Globus pallidus (tissue), 1 donor: ENCODE measurements at places on chromosomes 16 and 17.

DNA sequence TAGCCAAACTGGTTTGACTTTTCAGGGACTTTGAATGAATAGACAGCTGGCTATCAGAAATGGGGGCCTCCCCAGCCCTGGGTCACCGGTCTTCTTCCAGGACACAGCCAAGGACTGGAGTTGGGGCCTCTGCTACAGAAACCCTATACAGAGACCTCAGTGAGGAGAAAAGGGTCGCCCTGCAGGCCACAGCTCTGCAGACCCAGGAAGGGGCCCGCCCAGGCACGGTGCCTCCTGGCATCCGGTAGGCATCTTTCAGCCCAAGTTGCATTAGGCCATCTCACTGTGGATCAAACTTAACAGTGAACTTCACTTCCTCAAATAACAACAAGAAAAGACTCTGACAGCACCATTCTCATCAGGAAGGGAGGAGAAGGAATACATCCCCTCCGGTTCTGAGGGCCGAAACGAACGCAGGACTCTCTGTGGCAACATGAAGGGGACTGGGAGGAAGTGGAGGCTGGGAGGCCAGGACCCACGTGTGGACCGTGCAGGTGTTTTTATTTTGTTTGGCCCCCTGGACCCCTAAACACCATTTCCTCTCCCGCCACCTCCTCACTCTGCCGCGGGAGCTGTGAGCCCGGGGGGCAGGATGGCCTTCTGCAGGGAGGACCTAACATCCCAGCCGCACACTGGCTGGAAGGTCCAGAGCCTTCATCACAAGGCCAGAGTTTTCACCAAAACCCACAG lies 7.2 kb downstream of the SLC38A10 start:
- no peak for DNase-seq

DNA sequence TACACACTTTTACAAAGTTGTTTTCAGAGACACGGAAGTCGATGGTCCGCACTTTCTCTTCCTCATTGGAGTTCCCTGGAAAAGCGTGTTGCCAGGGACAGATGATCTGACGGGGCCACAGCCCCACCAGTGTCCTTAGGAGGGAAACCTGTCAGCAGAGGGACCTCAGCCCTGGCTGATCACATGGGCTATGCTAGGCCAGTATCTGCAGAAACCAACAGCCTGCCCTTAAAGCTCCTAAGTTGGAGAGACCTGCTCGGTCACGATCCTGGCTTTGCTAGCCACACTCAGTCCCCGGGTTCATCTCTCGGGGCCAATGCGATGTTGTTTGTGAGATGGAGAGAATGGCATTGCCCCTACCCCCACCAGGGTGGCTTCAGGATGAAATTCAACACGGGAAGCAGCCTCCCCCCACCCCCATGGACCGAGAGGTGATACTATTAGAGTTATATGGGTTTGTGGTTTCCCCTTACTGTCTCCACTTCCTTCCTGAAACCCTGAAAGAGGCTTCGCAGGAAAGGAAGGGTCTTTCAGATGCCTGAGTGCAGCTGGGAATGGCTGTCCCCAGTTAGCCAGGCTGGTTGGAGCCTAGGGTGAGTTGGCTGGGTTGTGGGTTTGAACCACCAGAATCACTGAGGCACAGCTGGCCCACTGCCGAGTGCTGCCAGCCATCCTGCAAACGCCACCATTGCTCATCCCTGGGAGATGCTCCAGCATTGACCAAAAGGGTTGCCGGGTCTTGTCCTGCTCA lies 16.6 kb downstream of the RMI2 start:
- no peak for DNase-seq

- DNase-seq, result no peak
Observed at GRCh38 chr17:49571764-49572163, 3.9 kb upstream of the NXPH3 start.

- DNase-seq, result no peak
Observed at GRCh38 chr17:14552306-14552705, 251.4 kb downstream of the HS3ST3B1 start.

DNA sequence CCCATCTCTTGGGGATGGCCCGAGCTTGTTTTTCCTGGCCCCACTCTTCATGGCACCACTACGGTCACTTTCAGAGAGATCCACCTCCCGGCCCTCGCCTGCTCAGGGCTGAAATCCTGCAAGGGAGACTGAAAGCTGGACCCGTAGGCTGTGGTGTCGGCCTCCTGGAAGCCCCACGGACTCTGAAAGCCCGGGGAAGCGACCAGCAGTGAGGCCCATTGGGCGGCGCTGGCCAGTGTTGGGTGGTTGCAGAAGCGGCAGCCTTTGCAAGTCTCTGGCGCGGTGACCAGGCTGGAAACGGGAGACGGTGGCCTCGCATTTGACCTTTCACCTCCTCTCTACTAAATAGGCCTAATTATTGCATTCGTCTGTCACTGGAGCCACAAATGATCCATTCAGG lies 186.0 kb upstream of the FOXF1 start:
- DNase-seq, result no peak

DNA sequence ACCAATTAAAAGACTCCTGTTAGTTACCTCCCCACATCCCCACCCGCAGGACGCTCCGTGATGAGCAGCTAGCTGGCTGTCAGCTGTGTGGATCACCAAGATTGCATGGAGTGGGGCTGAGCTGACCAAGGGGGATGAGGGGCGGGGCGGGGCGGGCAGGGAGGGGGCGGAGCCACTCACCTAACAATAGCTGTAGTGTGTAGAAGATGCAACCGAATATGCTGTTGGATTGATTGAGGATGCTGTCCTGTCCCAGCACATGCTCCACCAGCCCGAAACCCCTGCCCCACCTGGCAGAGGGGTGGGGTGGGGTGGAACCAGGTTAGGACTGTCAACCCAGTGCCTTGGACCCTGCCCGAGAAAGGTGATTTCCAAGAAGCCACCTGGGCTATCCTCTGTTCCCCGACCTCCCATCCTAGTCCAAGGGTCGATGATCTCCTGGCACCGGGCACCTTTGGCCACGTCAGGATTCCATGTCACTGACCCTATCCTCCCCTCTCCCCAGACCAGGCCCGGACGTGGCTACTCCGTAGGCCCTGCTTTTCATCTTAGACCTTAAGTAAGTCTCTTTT lies 1.4 kb downstream of the VKORC1 start:
- peak; percentile 78 for DNase-seq

DNA sequence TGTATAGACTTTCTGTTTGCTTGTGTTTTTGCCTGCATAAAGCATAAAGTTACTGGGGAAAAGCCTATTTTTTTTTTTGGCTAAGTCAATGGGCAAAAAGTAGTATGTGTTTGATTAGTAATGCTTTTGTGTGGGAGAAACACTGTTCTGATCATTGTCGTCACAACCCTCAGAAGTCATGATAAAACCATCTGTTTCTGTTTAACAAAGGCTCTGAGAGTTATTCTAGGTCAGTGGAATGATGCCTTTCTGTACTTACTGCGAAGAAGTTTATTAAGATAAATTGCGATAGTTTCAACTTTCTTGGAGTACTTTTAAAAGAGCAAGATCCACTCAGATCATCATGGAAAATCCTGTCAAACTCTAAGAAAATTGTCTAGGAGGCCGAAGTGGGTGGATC lies 80.9 kb downstream of the PRKCA start:
- DNase-seq, result no peak

GRCh38 chr17:31134576-31134975 lies 39.8 kb downstream of the NF1 start:
- DNase-seq, result no peak

GRCh38 chr16:89135971-89136765 lies 35.4 kb upstream of the CDH15 start:
- no peak for DNase-seq

DNA sequence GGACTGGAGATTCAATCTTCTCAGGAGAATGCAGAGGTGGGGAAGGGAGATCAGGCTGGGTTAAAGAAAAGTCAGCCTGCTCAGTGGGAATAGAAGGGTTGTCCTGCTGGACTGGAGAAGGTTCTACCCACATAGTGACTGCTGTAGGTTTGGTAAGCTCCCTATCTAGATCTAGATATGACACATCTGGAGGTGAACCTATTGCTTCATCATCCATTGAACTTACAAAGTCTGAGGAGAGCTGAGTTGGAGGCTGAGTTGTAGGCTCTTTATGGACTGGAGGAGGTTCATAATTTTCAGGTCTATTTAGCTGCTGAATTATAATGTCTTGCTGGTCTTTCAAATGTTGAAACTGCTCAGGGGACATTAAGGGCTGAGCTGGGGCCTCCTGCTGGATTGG lies 46.0 kb upstream of the NF1 start:
- DNase-seq, result no peak

- DNase-seq, result no peak
Observed at GRCh38 chr17:75348386-75349012, 57.0 kb downstream of the GRB2 start.

GRCh38 chr17:38742411-38743308 lies 5.5 kb downstream of the PCGF2 start:
- no peak for DNase-seq

- peak; percentile 18 for DNase-seq
Observed at GRCh38 chr17:28335959-28336871, 654 bp downstream of the TNFAIP1 start.

DNA sequence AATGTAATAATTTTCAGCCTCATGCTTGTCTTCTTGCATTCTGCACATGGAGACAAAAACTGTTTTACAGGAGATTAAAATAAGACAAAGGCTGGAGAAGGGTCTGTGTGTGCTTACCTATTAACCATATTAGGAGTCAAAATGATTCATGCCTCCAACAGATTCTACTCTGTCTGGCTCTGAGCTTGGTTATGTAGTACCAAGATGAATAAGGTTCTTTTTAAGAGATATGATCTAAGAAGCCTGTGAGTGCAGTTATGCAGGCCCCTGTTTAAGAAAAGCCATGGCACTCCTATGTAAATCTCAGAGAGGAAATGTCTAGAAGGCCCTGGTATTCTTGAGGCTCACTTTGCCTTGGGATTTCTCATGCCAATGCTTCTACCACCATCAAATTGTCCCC lies 486.6 kb upstream of the CDH11 start:
- no peak for DNase-seq

GRCh38 chr16:50718761-50719400 lies 23.0 kb upstream of the CYLD start:
- DNase-seq, result no peak

- no peak for DNase-seq
Observed at GRCh38 chr16:87815567-87815966, 49.8 kb upstream of the KLHDC4 start.

GRCh38 chr17:14790521-14790920 lies 474.6 kb downstream of the PMP22 start:
- no peak for DNase-seq

GRCh38 chr16:89444728-89445127 lies 45.6 kb downstream of the ANKRD11 start:
- no peak for DNase-seq

DNA sequence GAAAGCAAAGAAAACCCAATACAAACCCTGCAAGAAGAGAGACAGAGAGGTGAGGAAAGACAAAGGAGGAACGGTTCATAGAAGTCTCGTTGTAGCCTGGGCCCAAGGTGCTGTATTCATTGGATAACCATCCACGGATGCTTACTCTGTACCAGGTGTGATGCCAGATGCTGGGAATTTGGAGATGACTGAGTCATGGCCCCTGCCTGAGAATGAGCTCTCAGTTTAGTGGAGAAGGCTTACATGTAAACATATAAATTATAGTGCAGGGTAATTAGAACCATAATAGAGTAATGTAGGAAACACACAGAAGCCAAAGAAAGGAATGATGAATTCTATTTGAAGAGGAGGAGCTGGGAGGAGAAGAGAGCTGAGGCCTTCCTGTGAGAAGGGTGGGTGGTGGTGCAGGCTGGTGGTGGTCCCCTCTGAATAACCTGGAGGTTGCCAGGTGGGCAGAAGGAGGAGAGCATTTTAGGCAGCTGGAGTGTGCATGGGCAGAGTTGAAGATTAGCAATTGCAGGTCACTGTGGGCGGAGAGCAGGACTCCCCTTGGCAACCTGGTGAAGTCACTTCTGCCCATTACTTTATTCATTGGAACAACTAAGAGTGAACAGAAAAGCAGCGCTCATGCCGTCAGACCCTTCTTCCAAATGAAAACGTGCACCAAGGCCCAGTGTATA lies 7.7 kb upstream of the ZG16 start:
- no peak for DNase-seq

GRCh38 chr17:48678141-48678971 lies 44.0 kb downstream of the PRAC1 start:
- DNase-seq, result no peak
